Erythroblast (primary cell): ENCODE measurements at places on chromosomes 2 and 18.

- DNase-seq = no peak
Observed at GRCh38 chr2:46091961-46092667, 205.1 kb upstream of the EPAS1 start.

GRCh38 chr2:98487101-98487805 lies 42.6 kb downstream of the INPP4A start:
- no peak for DNase-seq

DNA sequence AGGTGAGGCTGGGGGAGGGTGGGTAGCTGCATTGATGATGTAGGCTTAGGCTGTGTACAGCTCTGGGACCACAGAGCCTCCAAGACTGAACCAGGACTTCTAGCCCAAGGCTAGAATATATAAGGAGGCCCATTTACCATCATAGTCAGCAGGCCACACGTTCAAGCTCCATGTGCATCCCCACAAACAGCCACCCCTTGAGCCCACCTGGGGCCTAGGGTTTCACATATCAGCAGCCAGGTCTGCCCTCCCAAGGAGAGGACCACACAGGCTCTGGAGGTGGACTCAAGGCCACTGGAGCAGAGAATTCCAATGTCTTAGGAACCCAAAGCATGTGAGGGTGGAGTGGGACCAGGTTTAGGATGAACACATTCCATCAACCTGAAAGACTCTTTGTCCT lies 230.5 kb downstream of the TTC32 start:
- DNase-seq = no peak

DNA sequence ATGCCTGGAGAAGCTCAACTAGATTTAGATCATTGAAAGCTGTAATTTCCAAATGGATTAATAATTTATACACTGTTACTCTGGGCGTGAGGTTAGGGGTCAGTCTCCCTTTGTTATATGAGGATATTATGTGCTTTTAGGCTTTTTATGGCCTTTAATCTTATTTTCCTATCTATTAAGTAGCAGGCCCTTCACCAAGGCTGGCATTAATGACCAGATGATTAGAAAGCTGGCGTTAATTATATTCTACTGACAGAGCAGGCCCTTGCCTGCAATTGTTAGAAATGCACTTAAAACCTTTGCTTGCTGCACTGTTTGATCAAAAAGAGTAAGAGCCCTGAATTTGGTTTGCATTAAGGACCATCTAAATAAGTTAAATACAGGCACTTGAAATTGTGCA lies 75.3 kb downstream of the EPAS1 start:
- DNase-seq = no peak

DNA sequence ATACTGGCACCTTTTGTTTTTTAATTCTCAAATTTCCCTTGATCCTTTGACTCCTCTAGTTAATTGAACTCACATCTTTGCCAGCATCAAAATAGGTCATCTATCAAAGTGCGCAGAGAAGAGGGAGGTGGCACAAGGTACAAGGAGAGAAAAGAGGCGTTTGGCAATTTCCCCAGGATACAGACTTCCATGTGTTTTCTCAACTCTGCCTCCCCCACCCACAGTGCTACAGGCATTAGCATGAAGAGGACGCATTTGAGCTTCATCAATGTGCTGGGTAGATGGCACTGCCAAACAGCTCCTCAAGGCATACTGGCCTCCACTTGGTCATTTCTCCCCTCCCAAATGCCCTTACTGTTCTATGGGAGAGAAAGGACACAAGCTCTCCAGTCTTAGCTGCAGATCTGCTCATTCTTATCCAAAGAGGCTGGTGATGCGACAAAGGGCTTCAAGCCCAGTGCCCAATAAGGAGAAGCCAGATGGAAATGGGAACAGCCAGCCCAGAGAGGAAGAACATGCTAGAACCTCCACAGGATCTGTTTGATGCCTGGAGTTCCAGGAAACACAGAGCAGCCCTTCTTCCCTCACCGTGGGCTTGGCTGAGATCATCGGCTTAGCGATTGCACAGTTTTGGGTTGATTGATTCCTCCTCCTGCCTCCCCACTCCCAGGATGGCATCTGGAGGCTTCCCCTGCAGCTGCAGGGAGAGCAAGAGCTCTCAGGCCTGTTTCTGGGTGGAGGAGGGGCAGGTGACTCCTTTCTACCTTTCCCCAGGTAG lies 144.7 kb upstream of the SMAD2 start:
- DNase-seq = no peak

DNA sequence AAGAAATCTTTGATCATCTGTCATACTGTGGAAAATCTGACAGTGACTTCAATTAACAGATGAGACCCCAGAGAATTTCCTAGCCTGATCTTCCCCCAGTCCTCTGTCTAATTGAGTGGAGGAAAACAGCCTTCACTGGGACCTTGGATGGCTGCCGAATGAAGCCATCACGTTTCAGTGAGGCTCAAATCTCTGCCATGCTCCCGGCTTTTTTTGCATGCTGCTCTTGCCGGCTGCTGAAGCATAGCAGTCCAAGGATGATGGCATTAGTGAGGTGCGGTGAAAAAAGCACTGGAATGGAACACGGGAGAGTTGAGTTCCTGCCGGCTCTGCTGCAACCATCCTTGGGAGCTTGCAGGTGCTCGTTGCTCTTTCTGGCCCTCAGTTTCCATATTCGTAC lies 430.5 kb downstream of the SLC4A3 start:
- no peak for DNase-seq
